ENCODE measurements at places on chromosomes 2 and 18.

GRCh38 chr18:9737472-9738121, 29.5 kb downstream of the RAB31 start:
- DNase-seq: no peak

GRCh38 chr2:3125001-3125760, 252.4 kb downstream of the EIPR1 start:
- no peak for DNase-seq

DNA sequence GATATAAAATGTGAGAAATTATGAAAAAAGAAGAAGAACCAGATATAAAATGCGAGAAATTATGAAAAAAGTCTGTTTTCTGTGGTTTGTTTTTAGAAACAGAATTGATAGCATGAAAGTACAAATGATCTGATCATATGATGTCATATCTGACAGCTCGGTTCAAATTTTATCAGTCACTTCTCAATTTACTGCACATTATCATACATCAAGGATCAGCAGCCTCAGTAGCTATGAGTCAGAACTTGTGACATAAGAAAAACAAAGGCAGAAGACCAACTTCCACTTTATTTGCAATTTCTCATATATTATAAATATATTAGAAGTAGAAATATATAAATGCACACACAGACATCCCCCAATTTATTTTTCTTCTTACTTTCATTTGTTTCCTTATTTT, 634.0 kb downstream of the LRP1B start:
- no peak for DNase-seq

DNA sequence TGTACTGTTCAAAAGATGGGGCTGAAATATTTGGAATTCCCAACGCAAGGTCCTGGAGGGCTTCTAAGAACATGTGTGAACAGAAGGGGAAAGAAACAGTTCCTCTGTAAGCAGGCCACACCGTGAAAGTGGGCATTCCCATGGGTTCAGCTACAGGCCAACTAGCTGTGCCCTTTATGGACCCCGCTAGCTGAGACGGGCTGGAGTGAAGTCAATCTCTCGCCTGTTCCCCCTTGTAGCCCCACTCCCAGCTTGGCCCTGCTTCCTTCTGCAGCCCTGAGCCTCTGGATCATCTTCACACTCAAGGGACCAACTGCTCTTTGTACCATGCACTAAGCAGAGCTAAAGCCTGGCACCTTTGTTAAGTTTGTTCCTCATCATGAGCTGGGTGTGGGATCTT, 55.4 kb downstream of the POLR1A start:
- no peak for DNase-seq

DNA sequence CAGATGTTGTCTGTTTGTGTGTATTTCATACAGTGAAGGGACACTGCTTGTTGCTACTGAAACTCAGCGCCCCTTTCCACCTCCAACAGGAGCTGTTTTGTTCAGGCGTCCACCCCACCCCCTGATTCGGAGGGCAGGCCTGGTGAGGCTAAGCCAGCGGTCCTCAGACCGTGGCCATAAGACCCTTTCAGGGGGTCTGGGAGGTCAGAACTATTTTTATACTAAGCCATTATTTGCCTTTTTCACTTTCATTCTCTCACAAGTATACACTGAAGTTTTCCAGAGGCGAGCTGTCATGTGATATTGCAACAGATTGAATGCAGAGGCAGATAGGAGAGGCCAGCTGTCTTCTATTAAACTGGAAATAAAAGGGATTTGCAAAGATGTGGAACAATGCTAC, 39.7 kb upstream of the IGFBP5 start:
- no peak for DNase-seq

- DNase-seq: no peak
Measured at GRCh38 chr2:46806526-46806925, 109.1 kb downstream of the MCFD2 start.

GRCh38 chr2:223513771-223514455, 88.2 kb downstream of the SCG2 start:
- DNase-seq: no peak

DNA sequence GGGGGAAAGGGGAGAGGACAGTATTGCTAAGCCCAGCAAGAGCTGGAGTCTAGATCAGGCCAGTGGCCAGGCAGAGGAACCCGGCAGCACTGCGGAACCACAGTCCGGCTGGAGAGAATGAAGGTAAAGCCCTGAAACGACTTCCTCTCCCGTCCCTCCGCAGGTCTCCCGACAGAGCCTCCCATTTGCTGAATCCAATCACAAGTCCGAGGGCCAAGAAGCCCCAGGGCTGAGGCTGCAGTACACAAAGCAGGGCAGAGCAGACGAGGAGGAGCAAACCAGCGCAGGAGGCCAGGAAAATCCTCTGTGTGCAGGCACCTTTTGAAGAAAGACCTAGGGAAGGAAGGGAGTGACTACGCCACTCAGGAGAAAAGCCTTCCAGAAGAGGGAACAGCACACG, 104.4 kb downstream of the OSBPL1A start:
- no peak for DNase-seq

DNA sequence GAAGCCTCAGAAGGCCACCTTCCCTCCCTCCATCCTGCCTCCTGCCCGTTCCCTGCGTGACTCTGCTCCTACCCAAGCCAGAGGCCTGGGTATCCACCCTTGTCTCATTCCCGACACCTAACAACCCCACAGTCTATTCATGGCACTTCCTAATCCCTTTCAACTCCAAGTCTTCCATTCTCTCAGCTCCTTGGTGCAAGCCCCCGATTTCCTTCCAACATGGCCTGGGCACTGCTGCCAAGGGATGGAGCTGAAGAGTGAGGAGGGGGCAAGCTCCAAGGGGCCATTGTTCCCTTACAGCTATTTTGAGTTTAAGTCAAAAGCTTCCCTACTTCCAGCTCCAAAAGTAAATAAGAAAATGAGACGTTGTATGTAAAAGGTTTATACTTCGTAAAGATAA, 84.8 kb upstream of the ASB18 start:
- no peak for DNase-seq

DNA sequence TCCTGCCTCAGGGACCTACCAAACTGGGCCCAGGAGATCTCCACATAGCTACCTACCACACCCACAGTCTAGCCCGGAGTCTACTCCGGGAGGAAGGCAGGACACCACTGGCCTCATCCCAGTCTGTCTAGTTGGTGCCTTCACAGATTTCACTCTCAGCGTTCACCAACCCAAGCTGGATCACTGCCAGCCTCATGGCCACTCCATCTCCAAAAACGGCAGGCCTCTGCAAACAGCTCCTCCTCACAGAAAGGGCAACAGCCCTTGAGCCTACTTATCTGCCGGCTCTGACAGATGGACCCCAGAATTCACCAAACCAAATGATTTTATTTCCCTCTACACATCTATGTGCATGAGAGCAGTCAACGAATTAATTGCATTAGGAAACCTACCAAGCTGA, 61.3 kb downstream of the NCKAP5 start:
- DNase-seq: no peak

DNA sequence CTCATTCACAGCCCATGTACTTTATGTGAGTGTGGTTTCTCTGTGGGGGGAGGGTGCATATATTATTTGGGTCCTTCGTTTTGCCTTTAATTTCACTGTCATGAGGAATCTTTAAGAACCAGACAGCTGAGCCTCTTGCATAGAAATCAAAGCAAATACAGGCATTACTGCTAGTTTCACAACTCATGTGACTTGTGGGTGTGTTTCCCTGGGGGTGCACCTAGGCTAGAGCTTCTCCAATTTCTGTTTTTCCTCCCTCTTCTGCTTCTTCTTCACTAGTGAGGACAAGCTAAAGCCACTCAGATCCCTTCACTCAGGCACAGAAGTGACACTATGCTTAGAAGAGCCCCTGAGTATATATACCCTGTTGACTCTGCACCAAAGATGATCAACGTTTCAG, 131.4 kb downstream of the ACOXL start:
- no peak for DNase-seq

DNA sequence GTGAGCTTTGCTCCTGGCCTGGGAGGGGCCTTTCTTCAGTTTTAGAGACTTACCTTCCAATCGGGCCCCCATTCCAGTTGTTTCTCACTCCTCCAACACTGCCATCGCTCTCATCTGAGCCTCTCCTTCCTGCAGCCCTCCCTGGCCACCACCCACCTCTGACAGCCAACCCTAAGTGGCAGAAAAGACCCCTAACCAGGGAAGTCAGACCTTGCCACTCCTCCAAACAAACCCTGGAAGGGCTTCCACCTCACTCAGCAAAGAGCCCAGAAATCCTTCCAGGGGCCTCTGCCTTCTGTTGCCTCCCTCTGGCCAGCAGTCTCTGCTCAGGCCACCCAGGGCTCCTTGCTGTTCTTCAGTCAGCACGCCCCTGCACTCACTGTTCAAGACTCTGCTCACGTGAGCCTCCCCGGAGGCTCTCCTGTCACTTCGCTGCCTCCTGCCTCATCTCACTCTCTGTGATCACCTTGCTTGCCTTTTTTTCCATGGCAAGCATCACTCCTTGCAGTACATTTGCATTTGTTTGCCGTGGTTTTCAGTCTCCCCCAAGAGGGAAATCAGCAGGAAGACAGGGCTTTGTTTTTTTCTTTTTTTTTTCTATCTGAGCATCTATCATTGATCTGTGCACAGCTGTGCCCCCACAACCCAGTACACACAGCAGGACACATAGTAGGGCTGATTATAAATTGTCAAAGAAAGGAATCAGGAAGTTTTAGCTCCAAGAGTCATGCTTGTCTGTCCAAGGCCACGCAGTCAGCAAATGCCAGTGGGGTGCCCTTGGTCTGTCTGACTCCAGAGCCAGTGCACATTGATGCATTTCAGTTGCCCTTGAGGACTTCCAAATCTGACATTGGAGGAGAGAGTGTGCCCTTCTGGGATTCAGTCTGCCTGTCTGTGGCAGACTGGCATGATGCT, 83.9 kb downstream of the INHBB start:
- no peak for DNase-seq

- DNase-seq: peak; percentile 32
Measured at GRCh38 chr2:239264492-239264837, 136.4 kb downstream of the HDAC4 start.

DNA sequence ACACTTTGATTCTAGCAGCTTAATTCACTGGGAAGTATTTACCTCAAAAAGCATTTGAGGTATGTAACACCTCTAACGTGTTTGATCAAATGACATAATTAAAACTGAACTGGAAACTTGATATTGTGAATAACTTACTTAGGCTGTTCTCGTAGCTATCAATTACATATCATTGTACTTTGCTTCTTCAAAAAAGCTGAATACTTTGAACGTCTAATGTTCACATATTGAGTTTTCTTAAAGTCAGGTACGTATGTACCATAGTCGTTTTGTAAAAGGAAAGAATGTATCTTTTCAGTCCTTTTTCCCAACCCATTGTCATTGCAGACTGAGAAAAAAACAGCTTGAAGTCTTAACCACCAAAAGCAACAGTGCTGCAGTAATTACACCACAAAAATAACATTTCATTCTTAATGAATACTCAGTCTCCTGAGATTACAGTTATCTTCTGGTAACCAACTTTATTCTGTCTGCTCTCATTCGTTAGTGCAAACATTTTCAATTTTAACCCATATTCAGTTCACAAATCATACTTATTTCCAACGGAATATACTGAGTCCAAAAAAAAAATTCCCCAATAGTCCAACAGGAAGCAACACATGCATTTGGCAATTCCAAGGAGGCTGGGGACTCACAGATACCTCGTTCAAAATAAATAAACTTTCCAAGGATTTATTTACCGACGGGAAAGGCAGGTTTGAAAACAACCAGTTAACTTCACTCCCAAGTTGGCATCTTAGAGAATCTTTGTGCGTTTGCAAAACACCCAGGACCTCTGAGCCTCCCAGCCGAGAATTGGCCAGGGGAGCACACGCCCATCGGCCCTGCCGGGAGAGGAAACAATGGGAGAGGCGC, 1.1 kb downstream of the CHN1 start:
- no peak for DNase-seq

DNA sequence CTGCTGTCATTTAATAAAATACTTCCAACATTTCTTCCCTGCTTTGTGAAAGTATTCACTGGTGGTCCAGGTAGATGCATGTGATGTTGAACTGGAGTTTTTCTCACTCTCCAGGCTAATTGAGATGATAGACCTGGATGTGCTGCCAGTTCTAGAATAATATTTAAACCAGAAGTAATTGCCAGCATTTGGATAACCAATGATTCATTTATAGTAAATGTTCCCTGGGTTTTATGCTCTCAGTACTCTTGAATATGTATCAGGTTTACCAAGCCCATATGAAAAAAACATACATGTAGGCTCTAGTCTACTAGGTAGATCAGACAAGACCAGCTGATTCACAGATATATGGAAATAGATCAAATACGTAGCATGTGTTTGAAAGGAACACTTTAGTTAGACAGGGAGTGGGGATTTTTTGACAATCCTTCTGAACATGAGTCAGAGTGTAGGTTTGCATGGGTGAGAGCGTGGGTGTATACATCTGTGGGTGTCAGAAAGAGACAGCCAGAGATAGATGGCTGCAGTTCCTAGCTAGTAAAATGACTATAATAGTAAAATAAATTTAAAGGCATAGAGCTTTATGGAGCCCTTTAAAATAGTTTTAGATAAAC, 115.1 kb downstream of the NAB1 start:
- DNase-seq: peak; percentile 51

- no peak for DNase-seq
Measured at GRCh38 chr2:104140361-104140760, 713.6 kb upstream of the POU3F3 start.

DNA sequence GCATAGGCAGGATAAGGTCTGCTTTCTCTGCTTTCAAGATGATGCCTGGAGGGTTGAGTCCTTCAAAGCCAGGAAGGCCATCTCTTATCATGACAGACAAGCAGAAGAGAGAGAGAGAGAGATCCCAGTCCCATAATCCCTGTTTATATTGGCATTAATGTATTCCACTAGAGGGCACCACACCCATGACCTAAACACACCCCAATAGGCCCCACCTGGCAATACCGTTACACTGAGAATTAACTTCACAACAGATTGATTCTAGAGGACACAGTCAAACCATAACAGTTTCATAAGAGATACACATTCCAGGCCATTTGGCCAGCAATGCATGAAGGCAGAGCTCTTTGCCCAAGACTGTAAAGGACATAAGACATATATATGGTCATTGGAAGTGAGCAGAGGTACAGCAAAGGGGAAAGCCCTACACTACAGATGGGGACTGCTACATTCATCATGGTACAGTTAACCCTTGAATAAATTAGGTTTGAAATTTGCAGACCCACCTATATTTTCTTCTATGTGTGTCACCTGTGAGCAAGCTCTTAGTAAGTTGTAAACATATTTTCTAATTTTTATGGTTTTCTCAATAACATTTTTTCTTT, 1516.1 kb downstream of the RPIA start:
- DNase-seq: no peak

DNA sequence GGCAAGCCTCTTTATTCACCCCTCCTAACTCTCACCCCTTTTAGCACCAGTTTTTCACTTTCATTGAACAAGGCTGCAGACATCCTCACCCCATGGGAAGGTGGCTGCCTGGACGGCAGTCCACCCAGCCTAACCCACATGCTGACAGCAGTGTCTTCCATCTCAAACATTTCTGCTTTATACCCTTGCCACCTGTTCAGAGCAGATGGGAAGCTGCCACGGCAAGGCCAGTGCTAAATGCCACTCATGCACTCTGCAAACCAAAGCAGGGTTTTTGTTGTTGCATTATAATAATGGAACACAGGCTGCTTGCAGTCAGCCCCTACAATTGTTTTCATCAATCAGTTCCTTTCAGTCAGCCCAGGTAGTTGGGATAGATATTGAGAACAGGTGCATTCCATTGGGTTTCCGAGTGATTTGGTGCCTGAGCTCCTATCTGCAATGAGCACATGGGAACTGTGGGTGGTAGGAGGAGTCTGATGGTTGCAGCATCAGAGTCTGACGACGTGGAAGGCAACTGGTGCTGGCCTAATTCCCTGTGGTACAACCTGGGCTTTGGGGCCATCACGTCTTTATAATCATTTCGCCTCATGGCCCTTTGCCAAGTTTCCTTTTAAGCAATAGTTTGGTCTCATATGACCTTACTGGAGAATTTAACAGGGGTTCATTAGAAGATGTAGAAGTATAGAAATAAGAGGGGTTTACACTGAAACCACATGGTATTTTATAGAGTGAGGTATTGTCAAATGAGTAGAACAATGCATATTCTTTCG, 252.5 kb upstream of the SP5 start:
- no peak for DNase-seq
